ENCODE measurements at places on chromosomes 1 and 21. TPM values are rescaled to one million over a fixed set of nuclear protein-coding genes. Genes with fewer than 3 reads are reported as not detected.

MAP3K7CL gene
- 3.8 TPM for total RNA-seq

DNA sequence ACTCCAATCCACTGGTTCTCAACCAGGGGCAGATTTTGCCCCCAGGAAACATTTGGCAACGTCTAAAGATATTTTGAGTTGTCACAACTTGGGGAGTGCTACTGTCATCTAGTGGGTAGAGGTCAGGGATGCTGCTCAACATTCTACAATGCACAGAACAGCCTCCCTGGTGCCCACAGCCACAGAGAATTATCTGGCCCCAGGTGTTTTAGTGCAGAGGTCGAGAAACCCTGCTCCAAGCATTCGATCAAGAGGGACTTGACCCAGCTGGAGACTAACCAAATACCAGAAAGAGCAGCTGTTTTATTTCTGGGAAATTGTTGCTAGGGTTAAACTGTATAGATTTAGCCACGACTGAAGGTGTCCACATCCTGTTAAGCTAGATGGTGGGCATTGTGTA lies 19.2 kb downstream of the CD247 start:
- DNase-seq: no peak

DNA sequence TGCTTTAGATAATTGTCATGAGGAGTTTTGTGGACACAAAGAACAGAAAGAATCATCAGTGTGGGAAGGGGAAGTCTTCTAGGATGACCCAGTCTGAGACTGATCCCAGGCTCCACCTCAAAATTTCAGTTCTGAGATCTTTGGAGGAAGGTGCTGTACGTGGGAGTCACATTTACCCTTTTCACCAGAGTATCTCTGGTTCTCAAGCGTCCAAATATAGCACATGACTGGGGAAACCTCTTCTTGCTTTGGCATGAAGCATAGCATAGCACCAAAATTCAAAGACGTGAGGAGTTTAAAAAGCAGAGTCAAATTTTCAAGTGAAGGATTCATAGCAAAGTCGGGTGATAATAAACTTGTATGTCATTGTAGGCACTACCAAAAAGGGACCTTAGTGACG lies 96.5 kb downstream of the LRRC53 start:
- DNase-seq: no peak

DNA sequence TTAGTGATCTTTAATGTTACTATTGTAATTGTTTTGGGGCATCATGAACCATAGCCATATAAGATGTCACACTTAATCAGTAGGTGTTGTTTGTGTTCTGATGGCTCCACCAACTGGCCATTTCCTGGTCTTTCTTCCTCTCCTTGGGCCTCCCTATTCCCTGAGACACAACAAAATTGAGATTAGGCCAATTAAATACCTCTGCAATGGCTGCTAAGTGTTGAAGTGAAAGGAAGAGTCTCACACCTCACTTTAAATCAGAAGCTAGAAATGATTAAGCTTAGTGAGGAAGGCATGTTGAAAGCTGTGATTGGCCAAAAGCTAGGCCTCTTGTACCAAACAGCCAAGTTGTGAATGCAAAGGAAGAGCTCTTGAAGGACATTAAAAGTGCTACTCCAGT lies 30.7 kb downstream of the PPP2R5A start:
- DNase-seq: no peak

GRCh38 chr1:6426972-6427350 lies 2.4 kb downstream of the ESPN start:
- DNase-seq: no peak

- DNase-seq: no peak
Measured at GRCh38 chr1:26540351-26540750, 10.8 kb downstream of the RPS6KA1 start.

GRCh38 chr1:114108751-114109255 lies 44.9 kb downstream of the SYT6 start:
- DNase-seq: no peak

DNA sequence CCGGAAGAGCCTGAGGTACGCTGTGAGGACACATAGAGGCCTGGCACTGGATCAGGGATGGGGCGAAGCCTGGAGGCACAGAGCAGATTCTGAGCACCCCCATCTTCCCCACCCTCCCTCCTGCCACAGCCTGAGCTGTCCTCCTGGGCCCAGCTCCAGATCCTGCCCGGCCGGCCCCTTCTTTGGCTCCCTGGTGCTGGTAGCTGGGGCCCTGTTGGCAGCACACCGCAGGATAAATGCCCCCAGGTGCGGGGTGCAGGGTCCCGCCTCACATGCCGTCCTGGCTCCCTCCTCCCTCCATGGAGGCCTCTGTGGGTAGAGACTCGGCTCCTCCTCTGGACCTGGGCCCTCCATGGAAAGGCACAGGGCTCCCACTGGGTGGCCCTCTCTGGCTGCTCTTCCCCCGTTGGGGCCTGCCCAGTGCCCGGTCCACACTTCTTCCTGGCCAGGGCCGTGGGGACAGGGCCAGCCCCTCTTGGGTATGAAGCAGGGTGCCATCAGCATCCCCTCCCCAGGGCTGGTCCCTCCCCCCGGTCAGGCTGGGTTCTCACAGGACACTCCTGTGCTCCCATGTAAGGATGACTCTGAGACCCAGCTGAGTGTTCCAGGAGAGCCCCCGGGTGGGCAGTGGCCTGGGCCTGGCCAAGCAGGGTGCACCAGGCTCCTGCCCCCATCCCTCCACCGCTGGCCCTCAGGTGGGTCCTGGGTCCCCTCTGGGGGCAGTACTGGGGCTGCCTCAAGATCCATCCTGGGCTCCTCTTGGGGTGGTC lies 1.1 kb upstream of the OBSCN start:
- DNase-seq: no peak

DNA sequence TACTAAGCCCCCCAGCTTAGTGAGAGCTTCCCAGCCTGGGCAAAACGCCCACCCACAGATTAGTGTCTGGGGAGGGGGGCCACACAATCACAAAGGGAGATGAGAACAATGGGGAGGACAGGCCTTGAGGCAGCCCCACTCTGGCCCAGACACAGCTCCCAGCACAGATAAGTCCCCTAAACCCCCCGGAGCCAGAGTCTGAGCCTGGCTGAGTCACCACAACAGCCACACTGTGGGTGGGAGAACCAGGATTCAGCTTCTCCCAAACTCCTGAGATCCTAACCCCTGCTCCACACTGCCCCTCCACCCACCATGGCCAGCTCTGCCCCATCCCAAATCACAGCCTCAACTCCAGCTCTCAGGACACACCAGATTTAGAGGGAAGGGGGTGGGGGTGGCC lies 4.2 kb downstream of the NECTIN4 start:
- no peak for DNase-seq

TMEM269 gene
- total RNA-seq: 0.12 TPM
